ENCODE measurements at places on chromosomes 11 and 22. TPM values are rescaled to one million over a fixed set of nuclear protein-coding genes. Genes with fewer than 3 reads are reported as not detected.

RTN4R gene
- 3.4 TPM for total RNA-seq

ZBTB16 gene
- total RNA-seq, result 13.6 TPM

SMARCB1 gene
- 150 TPM for total RNA-seq

GUCY1A2 gene
- 0.15 TPM for total RNA-seq

GAL3ST1 gene
- total RNA-seq, result 0.17 TPM

HEPHL1 gene
- not detected for total RNA-seq

C11orf87 gene
- not detected for total RNA-seq

GALNT18 gene
- 1.8 TPM for total RNA-seq

EMID1 gene
- 0.30 TPM for total RNA-seq

HEPN1 gene
- total RNA-seq, result not detected

LRRN4CL gene
- 10.9 TPM for total RNA-seq

TMPRSS6 gene
- not detected for total RNA-seq

OR51B4 gene
- not detected for total RNA-seq

TOMM22 gene
- total RNA-seq, result 75.8 TPM

GTSE1 gene
- 20.2 TPM for total RNA-seq

NOL12 gene
- total RNA-seq, result 61.5 TPM

OR4C5 gene
- total RNA-seq, result not detected

DDIAS gene
- 7.3 TPM for total RNA-seq

GGT1 gene
- total RNA-seq, result 2.2 TPM

OR2D3 gene
- total RNA-seq, result not detected

P2RY2 gene
- total RNA-seq, result 0.17 TPM

TRIM5 gene
- 14.1 TPM for total RNA-seq

MICALL1 gene
- total RNA-seq, result 26.2 TPM

MTMR3 gene
- total RNA-seq, result 8.8 TPM

TRIM49 gene
- total RNA-seq, result not detected

HEPACAM gene
- total RNA-seq, result not detected

DEUP1 gene
- not detected for total RNA-seq

C11orf91 gene
- total RNA-seq, result not detected

P2RX6 gene
- 0.34 TPM for total RNA-seq

MUC2 gene
- not detected for total RNA-seq

WBP2NL gene
- not detected for total RNA-seq

NCR3LG1 gene
- total RNA-seq, result 4.2 TPM

ARHGAP20 gene
- 0.59 TPM for total RNA-seq

HBD gene
- total RNA-seq, result not detected

C22orf31 gene
- not detected for total RNA-seq

MED19 gene
- 25.4 TPM for total RNA-seq

OR6M1 gene
- not detected for total RNA-seq

OR51B2 gene
- not detected for total RNA-seq

BCL2L13 gene
- 36.9 TPM for total RNA-seq

CECR2 gene
- 0.15 TPM for total RNA-seq

PARVG gene
- total RNA-seq, result not detected

CARD18 gene
- not detected for total RNA-seq
